NCI-H2081 treated with DMSO at 0.1 percent for 48 hours (cell line): ENCODE measurements at places on chromosomes 13 and 19.

- DNase-seq: no peak
Observed at GRCh38 chr19:43594710-43595604, 977 bp downstream of the IRGQ start.

GRCh38 chr13:112772539-112772909 lies 82.7 kb downstream of the ATP11A start:
- no peak for DNase-seq

DNA sequence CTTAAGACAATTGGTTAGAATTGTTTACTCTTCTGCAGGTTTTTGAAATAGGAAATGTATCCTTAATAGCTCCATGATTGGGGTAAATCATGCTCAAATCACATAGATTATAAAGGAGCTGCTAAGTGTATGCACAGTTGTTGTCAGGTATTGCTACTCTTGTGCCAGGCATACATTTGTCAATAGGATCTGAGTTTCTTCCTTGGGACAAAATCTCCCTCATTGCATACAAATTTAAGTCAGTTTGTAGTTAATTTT lies 109.3 kb upstream of the MLNR start:
- no peak for DNase-seq

DNA sequence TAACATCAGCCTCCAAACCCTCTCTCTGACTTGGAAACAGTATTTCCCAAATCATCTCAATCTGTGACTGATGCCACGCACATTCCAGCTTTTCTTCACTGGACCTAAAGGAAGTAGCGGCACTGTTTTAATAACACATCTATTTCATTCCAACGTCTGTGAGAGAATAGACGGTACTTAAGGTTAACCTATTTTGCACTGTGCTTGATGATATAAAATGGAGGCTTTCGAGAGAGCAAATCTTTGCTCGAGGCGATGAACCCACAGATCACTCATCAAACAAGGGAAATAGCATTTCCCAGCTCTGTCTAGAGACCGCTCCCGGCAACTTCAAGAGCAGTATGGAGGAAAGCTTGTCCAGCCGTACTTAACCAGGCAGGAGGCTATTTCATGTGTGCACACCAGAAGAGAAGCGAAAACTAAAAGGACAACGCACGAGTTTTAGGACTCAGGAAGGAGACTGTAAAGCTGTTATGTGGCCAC lies 2.9 kb downstream of the UBL3 start:
- DNase-seq: no peak

- no peak for DNase-seq
Observed at GRCh38 chr19:10288662-10289166, 1.0 kb upstream of the ICAM5 start.

- no peak for DNase-seq
Observed at GRCh38 chr19:35011091-35011689, 11.1 kb downstream of the GRAMD1A start.

GRCh38 chr13:30002577-30002976 lies 152.2 kb upstream of the UBL3 start:
- no peak for DNase-seq

DNA sequence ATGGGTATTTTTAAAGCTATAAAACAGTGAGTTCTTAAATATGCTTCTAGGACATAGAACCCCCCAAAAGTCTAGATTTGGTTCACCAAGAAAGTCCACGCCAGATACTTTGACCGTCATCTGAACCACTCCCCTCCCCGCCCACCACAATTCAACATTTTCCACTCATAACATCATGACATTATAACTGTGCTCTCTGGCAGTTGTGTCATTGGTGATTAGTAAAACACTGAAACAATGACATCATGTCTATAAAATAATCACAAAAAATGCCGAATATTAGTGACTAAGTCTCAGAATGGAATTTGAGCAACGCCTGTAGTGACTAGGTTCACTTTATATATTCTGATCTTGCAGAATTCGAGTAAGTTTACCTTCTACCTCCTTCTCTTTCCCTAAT lies 732.3 kb downstream of the FGF9 start:
- no peak for DNase-seq

DNA sequence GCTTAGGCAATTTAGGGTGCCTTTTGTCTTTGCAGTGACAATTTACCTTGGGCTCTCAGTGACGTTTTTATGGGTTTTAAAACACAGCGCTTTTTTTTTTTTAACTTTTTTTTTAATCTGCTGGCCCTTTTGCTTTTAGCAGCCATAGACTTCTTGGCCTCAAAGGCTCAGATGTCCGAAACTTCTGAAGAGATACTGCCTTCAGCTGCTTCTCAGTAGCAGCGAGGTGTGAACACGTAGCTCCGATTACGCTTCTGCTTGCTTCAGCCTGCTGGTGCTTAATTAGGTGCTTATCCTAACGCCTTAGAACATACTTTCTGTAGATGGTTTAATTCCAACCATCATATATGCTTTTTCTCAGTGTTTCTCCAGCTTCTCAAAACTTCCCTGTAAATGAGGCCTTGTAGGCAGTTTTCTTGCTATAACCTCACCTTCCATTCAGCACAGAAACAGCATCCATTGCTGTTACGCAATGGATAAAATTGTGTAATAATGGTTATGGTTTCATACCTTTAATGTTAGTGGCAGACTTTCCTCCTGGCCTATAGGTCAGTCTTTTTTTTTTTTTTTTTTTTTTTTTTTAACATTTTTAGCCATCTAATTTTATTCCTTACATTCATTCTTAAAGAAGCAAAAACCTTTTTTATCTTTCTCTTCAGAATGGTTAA lies 723.9 kb downstream of the GPC5 start:
- no peak for DNase-seq

- DNase-seq: no peak
Observed at GRCh38 chr19:35851213-35852028, 883 bp downstream of the NPHS1 start.

DNA sequence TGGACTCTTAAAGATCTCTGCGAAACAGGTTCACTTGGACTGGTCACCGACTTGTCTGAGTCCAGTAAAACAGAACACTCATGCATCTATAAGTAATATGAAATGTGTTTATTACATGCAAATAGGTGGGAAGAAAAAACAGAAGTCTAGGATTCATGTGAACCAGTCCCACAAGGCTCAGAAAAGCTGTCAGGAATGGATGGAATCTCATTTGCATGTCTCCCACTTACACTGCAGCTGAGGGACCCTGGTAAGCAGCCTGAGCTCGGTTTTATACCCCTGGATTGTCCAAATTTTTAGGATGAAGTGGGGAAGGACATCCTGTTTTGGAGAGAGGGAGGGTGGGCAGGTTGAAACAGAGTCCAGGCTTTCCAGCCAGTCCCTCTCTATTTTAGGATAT lies 1545.1 kb upstream of the PCDH20 start:
- no peak for DNase-seq

DNA sequence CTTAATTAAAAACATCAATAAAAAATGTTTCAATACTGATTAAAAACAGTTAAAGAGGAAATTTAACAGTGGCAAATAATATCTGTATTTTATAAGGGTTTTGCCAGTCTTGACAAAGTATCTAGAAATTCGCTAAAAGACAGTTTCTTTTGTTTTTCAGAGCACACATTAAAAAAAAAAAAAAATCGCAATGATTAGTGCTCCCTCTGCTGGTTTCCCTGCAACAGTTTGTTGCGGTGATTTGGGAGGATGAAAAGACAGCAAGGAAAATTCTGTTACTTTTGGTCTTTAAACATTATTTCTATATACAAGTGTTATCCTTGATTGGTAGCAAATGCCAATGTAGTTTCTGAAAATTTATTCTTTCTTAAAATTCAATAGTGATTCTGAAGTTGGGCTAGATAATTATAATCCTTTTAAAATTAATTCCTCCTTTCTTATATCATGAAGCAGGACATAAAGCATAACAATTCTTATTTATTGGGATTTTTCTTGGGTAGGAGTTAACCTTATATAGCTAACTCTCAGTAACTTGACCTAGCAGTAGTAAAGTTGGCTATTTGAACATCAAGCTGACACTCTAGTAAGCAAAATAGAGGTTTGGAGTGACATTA lies 23.1 kb upstream of the SPRY2 start:
- DNase-seq: no peak

DNA sequence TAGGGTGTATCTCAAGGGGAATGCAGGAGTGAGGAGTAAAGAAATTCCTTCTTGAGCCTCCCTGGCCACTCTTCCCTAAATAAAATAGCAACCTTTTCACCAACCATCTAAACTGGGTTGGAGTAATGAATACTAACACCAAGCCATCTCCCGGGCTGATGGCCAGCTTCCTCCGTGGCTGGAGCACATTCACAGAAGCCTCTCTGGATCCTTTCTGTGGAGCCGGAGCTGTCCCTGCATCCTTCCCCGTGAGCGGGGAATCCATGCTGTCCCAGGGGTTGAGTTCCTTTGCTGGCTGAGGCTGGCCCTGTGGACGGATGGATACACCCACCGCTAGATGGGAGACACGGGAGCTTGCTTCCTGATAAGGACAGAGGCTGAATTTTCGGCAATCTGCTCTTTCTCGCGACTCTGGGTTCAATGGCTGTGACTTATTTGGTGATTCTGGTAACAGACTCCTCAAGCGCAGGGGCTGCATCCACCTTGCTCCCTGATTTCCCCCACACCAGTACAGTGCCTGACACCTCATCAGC lies 370.3 kb downstream of the ZNF536 start:
- no peak for DNase-seq

DNA sequence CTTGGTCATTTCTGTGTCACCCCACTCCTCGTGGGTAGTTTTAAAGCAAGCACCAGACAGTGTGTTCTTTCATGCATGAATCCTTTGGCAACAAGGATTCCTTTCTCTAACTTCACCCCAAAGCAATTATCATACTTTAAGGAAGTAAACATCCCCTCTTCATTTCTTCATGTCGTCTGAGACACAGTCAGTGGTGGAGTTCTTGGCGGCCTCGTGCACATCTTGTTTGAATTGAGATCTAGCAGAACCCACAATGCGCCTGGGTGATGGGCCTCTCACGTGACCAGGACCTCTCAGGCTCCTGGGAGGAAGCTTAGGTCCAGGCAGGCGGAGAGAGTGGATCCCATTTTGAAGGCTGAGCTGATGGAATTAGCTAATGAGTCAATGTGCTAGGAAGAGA lies 2.6 kb downstream of the ACSBG2 start:
- no peak for DNase-seq

GRCh38 chr19:48258350-48258749 lies 2.6 kb upstream of the CARD8 start:
- no peak for DNase-seq

- DNase-seq: no peak
Observed at GRCh38 chr19:4057931-4058692, 8.6 kb downstream of the ZBTB7A start.

- DNase-seq: no peak
Observed at GRCh38 chr19:7663706-7664105, 5.1 kb upstream of the RETN start.

GRCh38 chr13:27826379-27827353 lies 34.4 kb downstream of the GSX1 start:
- DNase-seq: peak; percentile 18

GRCh38 chr13:21130116-21130515 lies 46.2 kb downstream of the SKA3 start:
- DNase-seq: no peak

DNA sequence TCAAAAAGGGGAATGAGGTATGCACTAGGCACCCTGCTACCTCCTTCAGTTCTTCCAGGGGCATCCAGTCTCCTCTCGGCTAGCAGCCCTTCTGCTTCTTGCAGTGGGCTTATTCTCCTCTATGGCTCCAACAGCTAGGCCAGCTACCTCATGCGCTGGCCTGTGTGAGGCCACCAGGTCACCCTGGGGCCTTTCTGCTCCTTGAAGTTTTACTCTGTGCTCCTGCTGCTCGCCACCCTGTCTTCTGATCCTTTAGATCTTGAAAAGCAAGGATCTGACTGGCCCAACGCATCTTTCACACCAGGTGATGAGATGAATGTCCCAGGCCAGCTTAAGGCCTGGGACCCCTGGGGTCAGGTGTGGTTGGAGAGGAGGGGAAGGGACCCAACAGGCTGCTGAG lies 66.2 kb downstream of the RUBCNL start:
- DNase-seq: no peak

- no peak for DNase-seq
Observed at GRCh38 chr13:41268764-41269163, 5.4 kb upstream of the MTRF1 start.

DNA sequence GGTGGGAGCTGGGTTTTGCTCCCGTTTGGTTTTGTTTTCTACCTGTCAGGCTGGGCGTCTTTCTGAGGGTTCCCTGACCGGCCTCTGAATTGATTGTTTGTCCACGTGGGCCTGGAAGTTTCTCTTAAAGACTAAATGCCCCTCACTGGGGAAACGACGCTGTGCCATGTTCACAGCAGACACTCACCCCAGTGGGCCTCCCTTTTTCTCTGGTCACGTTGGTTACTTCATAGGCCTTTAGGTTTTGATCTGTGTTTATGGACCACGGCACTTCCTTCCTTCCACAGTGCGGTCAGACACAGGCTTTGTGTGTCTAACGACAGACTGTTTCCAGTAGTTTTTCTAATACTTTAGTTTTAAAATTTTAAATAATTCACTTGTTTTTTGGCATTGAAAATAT lies 20.1 kb upstream of the NDUFS7 start:
- DNase-seq: no peak

GRCh38 chr19:39507715-39508364 lies 7.1 kb upstream of the SELENOV start:
- DNase-seq: no peak

DNA sequence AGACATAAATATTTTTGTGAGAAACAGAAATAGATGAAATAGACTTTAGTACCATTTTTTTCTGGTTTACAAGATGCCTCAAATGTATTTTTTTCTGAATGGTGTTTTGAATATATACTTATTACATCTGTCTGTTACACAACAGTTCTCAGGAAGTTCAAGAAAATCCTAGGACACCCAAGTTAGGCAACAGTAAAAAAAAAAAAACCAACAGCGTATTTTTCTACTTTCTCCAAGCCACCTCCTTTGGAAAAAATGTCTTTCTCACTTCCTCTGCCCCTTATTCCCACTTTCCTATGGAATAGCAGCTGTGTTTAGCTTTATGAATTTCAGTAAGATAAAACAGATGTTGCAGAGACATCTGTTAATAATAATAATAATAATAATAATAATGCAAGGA lies 489.6 kb upstream of the KLF12 start:
- DNase-seq: no peak

DNA sequence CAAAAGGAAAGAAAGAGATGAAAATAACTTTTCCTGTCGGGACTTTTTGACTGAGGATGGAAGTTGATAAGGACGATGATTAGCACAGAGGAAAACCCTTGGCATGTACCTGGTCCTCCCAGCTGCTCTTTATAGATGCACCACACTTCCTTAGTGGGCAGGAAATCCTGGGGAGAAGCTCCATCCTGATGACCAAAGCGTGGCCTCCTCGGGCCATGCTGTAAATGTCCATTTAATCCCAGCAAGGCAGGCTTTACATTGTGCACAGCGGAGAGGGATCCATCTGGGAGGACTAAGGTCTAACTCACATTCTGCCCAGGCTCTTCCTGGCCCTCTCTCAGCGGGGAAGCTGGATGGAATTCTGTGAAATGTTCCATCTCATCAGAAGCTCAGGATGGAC lies 113.5 kb downstream of the COL4A2 start:
- DNase-seq: no peak

GRCh38 chr13:31355001-31355400 lies 155.2 kb downstream of the B3GLCT start:
- no peak for DNase-seq

DNA sequence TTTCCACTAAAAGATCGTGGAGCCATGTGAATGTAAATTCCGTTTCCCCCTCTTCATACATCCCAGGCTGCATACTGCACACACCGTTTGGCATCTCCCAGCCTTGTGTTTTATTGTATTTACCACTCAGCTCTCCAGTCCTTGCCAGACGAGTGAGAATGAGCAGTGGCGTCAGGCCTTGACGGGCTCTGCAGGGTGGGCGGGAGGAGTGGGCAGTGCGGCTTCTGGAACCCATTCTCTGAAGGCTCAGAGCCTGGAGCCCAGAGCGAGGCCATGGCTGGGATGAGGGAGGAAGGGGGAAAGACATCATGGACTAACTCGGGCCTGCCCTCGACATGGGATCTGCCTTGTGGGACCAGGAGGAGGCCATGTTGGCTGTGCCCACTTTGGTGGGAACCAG lies 25.1 kb downstream of the BICRA start:
- DNase-seq: no peak
